Activated CD4-positive, alpha-beta T cell treated with anti-CD3 and anti-CD28 coated beads, Interleukin-10, Interleukin-2, amounts not matched to agents 100 ng/mL and 50 ng/mL, durations not matched to agents 16 hours and 8 hours (primary cell): ENCODE measurements at places on chromosomes 11 and 22.
A peak's percentile ranks its signal among the peaks of the same experiment; 100 is the strongest.

DNA sequence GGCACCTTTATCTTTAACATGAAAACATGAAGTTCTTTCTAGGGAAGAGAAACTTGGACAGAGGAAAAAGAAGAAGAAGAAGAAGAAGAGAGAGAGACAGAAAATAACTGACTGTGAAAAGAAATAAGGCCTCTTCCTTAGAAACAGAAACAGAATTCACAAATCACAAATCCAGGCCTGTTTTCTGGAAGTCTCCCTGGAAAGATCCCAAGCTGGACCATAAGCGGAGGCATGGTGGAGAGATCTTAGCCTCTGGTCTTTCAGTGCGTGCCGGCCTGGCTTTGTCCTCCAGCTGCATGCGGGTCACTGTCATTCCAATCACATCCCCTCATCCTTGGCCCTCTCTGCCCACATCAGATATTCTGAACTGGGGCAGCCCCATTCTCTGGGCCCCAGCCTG lies 6.9 kb downstream of the FXYD6 start:
- no peak for DNase-seq

DNA sequence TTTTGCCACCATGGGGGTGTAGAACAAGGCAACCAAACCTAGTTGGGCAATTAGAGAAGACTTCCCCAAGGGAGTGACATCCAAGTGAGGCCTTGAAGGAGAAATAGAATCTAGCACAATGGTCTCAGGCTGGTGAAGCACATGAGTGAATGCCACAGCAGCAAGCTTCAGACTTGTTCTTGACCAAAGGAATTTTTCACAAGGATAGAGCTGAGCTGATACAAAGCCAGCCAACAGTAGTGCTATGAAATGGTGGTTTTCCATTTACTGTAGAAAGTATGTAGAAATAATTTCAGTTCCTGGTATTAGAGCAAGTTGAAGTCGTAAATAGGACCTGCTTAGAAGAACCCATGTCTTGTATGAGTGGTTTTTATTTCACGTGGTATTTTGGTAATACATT lies 148.3 kb upstream of the RASSF10 start:
- no peak for DNase-seq

- DNase-seq: no peak
Observed at GRCh38 chr11:133549826-133550225, 17.5 kb upstream of the OPCML start.

DNA sequence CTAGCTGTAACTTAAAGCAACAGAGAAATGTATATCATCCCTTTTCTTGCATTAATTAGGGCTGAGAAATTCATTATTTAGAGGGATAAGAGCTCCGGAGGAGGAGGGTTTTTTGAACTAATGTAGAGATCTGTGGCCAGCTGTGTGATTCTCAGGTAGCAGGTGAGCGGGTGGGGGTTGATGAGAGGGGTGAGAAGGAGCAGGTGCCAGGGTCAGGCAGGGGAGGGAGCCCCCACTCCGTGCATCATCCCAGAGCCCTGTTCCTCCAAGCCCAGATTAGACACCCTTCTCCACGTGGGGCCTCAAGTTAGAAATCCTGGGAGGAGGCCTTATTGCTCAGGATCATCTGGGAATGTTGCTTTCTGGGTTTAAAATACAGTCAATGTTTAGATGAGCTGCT lies 24.9 kb downstream of the ZBTB16 start:
- DNase-seq: no peak

DNA sequence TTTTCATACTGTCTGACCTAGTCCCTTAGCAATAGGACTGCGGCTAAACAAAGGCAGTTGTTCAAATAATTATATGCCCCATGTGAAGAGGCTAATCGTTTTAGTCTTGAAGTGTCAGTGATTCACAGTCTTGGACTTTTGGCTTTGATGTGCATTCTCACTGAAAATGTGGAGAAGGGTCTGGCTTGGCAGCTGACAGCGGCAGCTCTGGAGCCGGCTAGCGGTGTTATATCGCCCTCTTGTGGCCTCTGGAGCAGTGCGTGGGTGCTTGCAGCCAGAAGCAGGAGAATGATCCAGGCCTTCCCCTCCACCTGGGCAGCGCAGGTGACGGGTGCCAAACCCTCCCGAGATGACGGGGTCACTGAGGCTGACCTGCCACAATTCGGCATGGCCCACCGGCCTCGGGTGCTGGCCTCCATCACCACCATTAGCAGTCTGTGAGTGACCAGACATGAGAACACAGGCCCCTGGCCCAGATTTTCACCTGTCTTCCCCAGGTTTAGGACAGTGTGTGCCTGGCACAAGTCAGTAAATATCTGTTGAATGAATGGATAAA lies 90.3 kb upstream of the PITPNB start:
- peak; percentile 78 for DNase-seq

DNA sequence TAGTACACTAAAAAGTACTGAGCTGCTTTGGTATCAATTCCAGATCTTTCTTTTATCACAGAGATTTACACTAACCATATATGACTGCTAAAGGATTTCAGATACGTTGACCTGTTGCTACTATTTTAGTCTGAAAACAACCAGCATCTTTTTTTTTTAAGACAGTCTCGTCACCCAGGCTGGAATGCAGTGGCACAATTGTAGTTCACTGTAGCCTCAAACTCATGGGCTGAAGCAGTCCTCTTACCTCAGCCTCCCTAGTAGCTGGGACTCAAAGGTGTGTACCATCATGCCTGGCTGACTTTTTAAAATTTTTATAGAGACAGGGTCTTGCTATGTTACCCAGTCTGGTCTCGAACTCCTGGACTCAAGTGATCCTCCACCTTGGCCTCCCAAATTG lies 24.2 kb upstream of the L3MBTL2 start:
- DNase-seq: no peak

DNA sequence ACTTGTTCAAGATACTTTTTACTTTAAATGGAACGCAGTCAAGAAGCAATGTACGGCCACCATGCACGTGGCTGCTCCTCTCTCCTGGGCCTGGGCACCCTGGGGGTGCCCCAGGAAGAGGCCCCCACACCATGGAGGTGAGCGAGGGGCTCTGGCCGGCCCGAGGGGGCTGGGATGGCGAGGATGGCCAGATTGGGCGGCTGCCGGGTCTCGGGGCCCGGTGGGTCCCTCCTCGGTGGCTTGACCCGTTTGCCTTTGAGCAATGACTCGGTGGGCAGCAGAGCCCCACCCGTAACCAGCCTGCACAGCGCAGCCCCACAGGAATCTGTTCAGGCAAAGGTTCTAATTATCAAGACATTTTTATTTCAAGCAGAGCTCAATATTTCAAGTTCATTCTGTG lies 167.4 kb downstream of the BRD1 start:
- DNase-seq: no peak

GRCh38 chr11:34426766-34427185 lies 12.0 kb upstream of the CAT start:
- DNase-seq: no peak
